ENCODE measurements at places on chromosomes 11 and 22.

DNA sequence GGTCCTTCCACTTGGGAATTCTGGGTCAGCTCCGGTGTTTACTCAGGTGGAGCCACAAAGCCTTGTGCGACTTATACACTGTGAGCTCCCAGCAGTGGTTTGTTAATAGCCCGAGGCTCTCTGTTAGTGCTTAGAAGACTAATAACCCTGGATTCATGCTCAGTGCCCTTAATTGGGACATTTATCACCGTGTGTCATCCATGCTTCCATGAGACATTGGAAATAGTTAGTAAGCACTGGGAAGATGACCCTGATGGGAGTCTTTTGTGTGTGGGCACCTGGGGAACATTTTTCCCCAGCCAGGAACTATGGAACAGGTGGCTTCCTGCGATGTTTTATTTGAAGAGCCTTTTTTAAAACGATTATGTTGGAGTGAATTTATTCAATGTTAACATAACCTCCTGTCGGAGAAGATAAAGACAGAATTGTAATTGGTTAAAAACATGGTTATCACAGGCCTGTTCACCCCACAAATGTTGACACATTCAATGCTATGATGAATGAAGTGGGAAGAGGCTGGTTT lies 188.9 kb downstream of the MYO18B start:
- DNase-seq: no peak

GRCh38 chr11:99568808-99569207 lies 548.1 kb downstream of the CNTN5 start:
- DNase-seq: no peak

GRCh38 chr11:103322821-103323220 lies 213.6 kb downstream of the DYNC2H1 start:
- DNase-seq: no peak

- no peak for DNase-seq
Measured at GRCh38 chr11:8793114-8793777, 110.7 kb downstream of the RPL27A start.

DNA sequence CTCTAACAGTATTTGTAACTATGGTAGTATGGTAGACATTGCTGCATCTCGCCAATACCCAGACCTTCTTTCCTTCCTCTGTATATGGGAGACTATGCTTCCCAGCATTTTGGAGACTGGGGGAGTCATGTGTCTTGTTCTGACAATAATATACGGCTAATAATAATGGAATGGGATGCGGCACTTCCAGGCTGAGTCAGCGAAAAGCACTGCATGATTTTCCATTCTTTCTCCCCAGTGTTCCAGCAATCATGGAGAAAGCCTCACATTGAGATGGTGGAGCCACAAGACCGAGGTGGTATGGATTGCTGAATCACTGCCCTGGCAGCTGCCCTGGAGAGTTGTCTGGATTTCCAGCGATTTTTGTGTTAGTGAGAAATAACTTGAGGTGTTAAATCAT lies 77.1 kb upstream of the FIBIN start:
- no peak for DNase-seq

- no peak for DNase-seq
Measured at GRCh38 chr11:74276581-74276980, 34.9 kb downstream of the P4HA3 start.

DNA sequence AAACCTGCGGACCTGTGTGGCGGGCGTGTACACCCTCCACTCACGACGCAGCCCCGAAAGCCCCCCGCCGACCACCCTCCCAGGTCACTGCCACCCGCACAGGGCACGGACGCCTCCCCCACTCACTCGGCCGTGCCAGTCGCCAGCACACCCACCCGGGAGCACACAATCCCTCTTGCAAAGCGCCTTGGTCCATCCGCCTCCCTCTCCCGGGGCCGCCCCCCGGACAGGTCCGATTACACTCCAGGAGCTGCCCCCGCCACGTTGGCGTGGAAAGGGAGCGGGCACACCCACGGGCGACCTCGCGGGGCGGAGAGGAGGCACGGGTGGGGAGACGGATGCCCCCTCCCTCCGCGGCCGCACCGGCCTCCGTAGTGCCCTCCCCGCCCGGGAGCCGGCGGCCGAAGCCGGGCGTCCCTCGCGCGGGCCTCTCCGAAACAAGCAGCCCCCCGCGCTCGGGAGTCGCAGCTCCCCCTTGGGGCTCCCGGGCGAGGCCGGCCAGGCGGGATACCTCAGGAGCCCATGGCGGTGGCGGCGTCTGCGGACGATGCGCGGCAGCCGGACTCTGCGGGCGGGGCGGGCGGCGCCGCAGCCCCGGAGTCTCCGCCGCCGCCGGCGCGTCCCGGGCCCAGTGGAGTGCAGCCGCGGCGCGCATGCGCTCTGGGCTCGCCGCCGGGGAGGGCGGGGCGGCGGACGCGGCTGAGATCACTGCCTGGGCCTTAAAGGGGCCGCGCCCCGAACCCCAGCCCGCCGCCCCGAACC lies at the start of gene TMEM184B:
Gene TMEM184B, minus strand, starts transcription at position 638 of the 762 bp plus-strand sequence. CDS start 25,049 bp downstream, outside the sequence.
- DNase-seq: peak; percentile 49

DNA sequence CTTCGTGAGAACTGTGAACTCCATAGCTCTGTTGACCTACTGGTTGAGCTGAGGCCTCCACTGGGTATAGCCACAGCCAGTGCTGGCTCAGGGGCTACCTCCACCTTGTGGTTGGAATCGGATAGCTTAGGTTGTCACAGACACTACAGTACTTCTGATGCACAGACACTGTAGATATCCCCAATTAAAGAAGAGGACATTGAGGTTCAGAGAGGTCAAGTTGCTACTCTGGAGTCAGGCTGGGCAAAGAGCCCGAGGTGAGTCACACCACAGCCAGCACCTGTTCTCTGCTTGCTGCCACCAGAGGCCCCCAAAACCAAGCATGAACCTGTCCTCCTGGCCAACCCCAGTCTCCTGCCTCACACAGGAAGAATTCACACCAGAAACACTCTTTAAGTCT lies 5.4 kb downstream of the UFD1 start:
- DNase-seq: no peak

DNA sequence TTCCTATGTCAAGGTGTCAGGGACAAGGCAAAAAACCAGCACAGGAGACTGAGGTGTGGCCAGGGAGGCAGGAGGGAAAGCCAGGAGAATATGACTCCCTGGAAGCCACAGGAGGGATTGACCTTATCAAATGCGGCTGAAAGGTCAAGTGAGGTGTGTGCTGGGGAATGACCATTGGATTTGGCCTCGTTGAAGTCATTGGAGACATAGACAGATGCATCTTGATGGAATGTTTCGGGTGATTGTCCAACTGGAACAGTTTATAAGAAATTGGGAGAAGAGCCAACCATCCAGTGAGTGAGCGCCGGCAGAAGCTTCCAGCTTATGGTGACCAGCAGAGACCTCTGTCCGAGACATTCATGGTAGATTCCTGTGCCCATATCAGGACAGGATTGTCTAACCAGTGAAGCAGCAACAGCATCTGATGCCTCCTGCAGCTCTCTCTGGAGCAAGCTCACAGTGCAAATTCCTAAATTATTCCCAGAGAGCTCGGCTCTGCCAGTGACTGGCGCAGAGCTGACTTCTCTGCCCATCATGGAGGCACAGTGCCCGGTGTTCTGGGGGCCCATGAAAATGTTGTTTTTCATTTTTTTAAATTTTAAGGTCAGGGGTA lies 95.4 kb downstream of the MYO18B start:
- no peak for DNase-seq

DNA sequence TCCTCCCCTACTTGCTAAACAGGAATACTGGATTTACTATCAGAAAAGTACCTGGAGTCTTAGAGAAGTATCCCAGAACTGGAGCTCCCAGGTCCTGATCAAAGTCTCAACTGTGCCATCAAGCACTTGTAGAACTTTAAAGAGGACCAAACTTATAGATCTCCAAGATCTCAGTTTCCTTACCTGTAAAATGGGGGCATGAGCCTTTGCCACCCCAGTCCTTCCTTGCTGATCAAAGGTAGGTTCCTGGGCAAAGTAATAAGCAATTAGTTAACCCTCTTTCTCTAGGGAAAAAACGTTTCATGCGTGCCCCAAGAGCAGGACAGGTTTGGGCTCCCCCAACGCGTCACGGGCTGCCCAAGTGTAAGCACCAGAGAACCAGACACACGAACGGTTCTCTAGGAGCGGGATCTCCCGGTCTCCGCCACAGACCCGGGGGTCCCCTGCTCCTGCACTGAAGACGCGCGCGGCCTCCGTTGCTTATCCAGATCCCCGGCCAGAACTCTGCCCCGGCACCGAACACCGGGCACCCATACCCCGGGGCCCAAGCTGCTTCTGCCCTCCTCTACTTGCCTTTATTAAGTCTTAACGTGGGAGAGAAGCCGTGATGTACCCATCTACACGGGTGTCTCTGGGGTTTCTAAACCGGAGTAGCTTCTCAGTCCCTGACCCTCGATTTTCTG lies 505 bp downstream of the ZNF214 start:
- DNase-seq: no peak

DNA sequence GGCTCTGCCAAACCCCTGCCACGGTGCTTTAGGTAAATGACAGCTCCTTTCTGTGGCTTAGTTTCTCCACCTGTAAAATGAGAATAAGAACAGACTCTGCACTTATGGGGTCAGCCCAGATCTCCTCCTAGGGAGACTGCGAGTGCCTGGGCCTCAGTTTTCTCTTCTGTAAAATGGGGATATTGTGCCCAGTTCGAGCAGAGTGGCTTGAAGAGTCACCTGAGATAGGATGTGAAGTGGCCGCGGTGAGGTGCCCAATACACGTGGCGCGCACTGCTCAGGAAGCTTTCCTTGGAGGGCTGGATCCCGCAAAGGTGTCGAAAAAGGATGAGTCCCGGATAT lies 473 bp upstream of the EMID1 start:
- DNase-seq: no peak

GRCh38 chr11:12803086-12803826 lies 129.0 kb downstream of the TEAD1 start:
- DNase-seq: no peak

- DNase-seq: no peak
Measured at GRCh38 chr11:73428227-73428626, 52.0 kb downstream of the RELT start.

GRCh38 chr11:8382436-8383053 lies 118.9 kb upstream of the LMO1 start:
- no peak for DNase-seq

DNA sequence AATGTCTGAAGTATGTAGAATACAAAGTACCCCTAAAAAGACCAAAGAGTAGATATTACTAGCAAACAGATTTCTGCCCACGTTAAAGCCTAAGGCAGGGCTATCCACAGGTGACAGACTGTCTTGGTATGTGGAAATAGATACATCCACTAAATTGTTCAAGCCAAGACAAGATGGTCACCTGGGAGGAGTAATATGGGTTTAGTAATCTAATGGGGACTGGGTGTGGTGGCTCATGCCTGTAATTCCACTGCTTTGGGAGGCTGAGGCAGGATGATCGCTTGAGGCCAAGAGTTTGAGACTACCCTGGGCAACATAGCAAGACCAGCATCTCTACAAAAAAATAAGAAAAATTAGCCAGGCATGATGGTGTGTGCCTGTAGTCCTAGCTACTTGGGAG lies 7.5 kb downstream of the SGSM3 start:
- no peak for DNase-seq

- no peak for DNase-seq
Measured at GRCh38 chr11:133555034-133555433, 22.7 kb upstream of the OPCML start.

DNA sequence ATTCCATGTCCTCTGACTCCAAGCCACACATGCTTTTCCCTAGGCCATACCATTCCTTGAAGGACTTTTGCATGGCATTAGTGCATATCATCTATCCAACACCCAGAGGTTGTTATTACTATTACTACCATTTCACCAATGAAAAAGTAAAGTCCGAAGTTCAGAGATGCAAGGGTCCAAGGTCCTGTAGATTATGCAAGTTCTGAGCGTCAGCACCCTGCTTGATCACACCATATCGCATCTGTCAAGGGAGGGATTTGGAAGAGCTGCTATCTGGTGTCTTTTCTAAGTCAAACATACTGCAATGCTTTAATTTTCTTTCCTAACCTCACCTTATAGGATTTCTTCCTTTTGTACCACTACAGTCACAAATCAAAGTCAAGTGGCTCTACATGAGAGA lies 214.7 kb upstream of the CADM1 start:
- DNase-seq: no peak

- DNase-seq: no peak
Measured at GRCh38 chr22:35605851-35606481, 11.2 kb downstream of the MB start.

DNA sequence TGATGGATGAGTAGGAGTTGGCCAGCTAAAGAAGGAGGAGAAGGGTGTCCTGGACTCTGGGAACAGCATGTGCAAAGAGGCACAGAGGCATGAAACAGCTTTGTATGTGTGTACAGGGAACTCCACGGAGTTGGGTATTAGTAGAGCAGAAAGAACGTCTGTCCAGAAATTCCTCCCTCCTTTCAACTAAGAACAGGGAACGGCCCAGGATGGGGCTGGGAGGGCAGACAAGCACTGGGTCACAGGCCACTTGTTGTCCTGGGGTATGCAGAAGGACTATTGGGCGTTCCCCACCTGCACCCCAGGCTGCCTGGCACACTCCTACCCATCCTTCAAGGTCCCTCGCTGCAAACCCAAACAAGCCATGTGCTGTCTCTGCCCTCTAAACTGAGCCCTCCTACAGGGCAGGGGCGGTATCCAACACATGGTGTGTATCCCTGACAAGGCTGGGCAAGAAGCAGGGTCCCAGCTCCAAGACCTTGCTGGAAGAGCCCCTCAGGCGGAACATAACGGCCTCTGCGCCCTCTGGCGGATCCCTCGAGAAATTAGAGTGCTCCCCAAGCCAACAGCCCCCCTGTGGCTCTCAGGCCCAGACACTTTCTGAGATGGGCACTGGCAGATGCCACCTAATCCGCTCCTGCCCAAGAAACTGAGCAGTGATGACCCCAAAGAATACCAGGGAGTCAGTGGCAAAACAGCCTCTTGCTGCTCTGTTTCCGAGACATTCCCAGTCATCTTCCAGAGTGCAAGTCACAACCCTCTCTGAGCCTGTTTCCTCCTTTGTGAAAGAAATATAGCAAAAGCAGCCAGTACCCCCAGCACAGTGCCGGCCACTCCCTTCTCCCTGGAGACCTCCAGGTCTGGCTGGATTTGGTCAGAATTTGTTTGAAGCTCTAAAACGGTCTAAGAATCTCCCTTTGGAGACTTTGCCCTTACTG lies 1.6 kb upstream of the ELFN2 start:
- peak; percentile 23 for DNase-seq

GRCh38 chr11:1932105-1932480 lies 12.6 kb downstream of the TNNT3 start:
- no peak for DNase-seq

GRCh38 chr11:1836011-1836945 lies 1.5 kb downstream of the SYT8 start:
- no peak for DNase-seq

DNA sequence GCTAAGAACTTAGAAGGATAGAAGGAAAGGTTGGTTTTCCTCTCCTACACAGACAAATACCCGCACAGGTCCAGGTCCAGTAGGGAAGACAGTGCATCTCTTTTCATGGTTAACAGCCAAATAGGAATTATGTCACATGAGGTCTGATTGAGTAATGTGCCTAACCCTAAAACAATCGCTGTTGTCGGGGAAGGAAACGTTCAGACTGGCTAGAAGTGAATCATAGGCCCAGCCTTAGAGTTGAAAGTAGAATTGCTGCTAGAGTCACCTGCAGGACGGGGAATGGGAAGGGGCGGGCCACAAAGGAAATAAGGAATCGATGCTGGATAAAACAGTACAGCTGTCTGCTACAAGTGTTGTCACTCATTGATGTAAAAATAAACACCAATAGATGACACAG lies 12.4 kb upstream of the HTATIP2 start:
- DNase-seq: no peak

Data from activated CD4-positive, CD25-positive, alpha-beta regulatory T cell (primary cell).